Activated CD8-positive, alpha-beta memory T cell treated with anti-CD3 and anti-CD28 coated beads for 36 hours (primary cell): ENCODE measurements at places on chromosomes 1 and 21. TPM values are rescaled to one million over a fixed set of nuclear protein-coding genes. Genes with fewer than 3 reads are reported as not detected.

CCDC190 gene
- total RNA-seq: not detected

ZFP69B gene
- total RNA-seq: 4.6 TPM

OR2L3 gene
- not detected for total RNA-seq

CTSE gene
- total RNA-seq: not detected

REN gene
- total RNA-seq: not detected

C1QTNF12 gene
- total RNA-seq: 1.2 TPM

ATG4C gene
- total RNA-seq: 18.0 TPM

AKR7A3 gene
- total RNA-seq: 0.51 TPM

MAP10 gene
- 1.7 TPM for total RNA-seq

OR13G1 gene
- not detected for total RNA-seq

NTMT2 gene
- total RNA-seq: not detected

RUNX3 gene
- 183 TPM for total RNA-seq

ILDR2 gene
- total RNA-seq: 4.9 TPM

FGR gene
- total RNA-seq: 0.63 TPM

VCAM1 gene
- 2.4 TPM for total RNA-seq

SPRR2B gene
- not detected for total RNA-seq

AADACL4 gene
- total RNA-seq: not detected

NCMAP gene
- total RNA-seq: 0.04 TPM

SPRR4 gene
- not detected for total RNA-seq

SELP gene
- total RNA-seq: 0.15 TPM
